ENCODE measurements at places on chromosomes 2 and 18.
A peak's percentile ranks its signal among the peaks of the same experiment; 100 is the strongest.

DNA sequence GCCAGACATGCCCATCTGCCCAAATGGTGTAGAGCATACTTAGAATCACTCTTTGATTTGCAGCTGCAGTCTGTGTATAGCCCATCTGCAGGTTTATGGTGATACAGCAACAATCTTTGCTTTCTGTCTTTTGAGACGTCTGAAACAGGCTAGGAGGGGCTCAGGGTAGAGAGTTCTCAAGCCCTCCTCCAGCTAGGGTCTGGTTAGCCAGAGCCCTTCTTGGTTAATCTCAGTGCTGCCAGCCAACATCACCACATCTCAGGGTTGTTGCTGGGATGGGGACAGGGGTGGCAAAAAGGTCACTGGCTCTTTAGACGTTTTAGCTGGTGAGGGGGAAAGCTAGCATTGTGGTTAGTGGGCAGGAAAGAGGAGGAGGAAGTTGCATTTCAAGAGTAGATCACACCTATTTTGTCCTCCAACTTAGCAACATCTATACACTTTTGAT lies 136.6 kb upstream of the ACAA2 start:
- DNase-seq, result no peak

DNA sequence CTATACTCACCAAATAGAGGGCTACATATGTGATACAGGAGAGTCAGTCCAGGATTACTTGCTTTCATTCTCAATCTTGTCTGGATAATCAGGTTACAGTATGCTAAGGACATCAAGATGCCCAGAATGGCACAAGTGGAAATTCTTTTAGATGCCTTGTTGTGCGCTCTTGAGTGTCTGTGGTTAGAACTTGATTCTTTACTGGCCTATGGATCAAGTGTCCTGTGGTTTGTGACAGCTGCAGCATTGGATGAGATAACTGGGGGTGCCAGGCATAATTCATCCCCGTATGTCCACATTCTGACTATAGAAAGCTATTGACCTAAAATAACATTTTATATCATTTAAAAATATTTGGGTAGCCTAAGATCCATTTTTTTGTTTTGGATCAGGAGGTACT lies 40.1 kb downstream of the CDC42EP3 start:
- DNase-seq, result no peak

GRCh38 chr18:32092422-32093101 lies 888 bp downstream of the RNF138 start:
- DNase-seq, result peak; percentile 94

- no peak for DNase-seq
These were observed 56.4 kb upstream of the ITGA6 start for GRCh38 chr2:172370821-172371455.

- DNase-seq, result no peak
These were observed 441.8 kb downstream of the NYAP2 start for GRCh38 chr2:225841314-225841713.

GRCh38 chr2:217980036-217980435 lies 22.8 kb downstream of the TNS1 start:
- no peak for DNase-seq

DNA sequence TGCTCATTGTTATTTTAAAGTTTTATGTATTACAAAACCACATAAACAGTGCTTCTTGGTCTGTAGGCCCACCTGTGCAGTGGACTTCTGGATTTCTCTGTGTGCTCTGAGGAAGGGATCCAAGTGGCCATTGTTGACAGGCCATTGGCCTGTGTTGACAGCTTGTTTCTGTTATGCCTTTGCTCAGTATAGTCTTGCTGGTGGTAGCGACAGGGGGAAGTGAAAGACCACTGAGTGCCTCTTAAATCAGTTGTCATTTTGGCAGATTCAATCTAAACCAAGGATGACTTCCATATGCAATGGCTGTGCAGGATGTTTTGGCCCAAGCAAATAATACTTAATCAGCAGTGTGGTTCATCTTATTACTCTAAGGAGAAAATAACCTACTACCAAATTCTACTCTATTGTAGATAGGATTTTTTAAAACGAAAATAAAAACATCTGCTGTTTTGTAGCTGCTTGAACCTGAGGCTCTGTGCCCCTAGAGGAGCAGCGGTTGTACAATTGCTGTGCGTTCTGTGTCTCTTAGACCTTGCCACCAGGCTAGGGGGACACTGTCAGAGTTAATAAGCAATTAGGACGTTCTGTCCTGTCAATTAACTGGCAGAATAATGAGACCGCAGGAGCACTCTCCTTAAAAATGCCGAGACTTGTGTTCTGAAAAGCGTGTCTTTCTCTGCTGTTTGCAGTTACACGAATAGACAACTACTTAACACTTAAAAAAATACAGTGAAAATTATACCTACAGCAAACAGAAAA lies 108.2 kb downstream of the RHBDD1 start:
- no peak for DNase-seq

- no peak for DNase-seq
These were observed 84.5 kb upstream of the NOSTRIN start for GRCh38 chr2:168717790-168718502.

GRCh38 chr2:1835581-1836201 lies 91.4 kb upstream of the PXDN start:
- DNase-seq, result no peak

DNA sequence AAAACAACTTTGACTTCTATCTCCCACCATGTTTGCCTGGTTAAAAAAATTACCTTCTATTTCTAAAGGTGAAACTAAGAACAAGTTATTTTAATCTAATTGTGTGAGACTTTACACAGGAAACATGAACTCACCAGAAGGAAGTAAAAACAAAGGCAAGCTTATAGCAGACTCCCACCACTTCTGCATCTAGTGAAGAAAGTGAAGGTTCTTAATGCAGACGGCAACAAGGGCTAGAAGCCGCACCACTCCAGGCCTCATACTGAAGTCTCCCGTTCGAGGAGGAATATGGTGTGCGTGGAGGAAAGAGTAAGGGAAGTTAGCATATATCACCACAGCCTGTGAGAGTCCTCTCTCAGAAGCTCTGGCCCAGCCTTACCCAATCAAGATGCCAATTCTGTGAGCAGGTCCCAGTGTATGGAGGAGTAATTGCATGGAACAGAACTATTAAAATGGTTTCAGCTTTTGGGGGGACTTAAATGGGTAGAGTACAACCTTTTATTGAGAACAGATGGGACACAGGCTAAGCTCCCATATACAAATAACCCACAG lies 958.7 kb downstream of the BCL11A start:
- no peak for DNase-seq
